ENCODE measurements at places on chromosomes 5 and 9.
A peak's percentile ranks its signal among the peaks of the same experiment; 100 is the strongest.

- DNase-seq: peak; percentile 35
Measured at GRCh38 chr5:65480306-65480865, 1.3 kb downstream of the ADAMTS6 start.

DNA sequence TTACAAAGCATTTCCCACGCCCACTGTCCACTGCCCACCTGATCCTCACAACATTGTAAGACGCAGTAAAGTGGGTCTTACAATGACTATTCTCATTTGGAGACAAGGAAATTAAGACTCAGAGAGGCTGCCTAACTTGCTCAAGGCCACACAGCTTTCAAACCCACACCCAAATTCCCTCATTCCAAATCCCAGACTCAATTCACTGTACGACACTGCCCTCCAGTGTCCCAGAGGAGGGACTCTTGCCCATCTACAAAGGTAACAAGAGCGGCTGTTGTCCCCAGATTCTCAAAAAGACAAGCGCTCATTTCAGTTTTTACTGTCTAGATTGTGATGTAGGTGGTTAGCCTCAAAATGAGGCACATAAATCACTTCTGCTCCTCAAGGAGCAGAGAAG is 184.6 kb downstream of the ACTL7B start:
- no peak for DNase-seq

- no peak for DNase-seq
Measured at GRCh38 chr9:68726489-68726888, 21.4 kb downstream of the PIP5K1B start.

DNA sequence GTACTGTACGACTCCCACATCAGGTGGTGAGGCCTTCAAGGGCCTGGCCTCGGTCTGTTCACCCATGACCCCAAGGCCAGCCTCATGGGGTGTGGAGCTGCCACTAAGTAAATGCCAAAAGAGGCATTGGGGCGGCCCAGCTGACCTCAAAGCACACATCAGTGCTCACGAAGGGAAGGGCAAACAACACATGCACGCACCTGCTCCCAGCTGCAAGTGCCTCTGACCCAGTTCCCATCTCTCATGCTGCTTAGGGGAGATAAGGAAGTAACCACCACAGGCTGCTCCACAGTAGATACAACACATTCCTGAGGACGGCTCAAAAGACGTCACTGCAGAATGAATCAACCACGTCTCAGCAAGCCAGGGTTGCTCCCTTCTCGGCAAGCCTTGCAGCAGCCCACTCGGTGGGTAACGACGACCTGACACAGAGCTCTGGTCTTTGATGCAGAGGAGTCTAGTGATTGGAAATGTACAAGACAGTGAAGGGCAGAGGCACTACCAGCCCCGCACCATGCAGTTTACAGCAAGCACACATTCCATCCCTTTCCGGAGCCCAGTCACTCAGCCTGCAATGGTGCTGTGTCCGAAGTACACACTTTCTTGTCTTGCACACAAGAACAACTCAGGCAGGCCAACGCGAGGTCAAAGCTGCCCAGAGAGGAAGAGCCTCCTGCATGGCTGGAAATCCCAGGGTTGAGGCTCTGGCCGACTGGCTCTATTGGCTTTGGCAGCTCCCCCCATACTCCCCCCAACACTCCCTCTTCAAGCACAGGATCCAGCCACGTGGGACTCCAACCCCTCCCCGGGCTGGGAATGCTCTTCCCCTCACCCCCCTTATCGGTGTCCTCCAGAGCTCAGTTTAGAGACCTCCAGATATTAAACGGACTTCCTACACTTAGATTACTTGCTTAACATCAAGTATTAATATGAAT is 31.8 kb downstream of the FABP6 start:
- DNase-seq: no peak

DNA sequence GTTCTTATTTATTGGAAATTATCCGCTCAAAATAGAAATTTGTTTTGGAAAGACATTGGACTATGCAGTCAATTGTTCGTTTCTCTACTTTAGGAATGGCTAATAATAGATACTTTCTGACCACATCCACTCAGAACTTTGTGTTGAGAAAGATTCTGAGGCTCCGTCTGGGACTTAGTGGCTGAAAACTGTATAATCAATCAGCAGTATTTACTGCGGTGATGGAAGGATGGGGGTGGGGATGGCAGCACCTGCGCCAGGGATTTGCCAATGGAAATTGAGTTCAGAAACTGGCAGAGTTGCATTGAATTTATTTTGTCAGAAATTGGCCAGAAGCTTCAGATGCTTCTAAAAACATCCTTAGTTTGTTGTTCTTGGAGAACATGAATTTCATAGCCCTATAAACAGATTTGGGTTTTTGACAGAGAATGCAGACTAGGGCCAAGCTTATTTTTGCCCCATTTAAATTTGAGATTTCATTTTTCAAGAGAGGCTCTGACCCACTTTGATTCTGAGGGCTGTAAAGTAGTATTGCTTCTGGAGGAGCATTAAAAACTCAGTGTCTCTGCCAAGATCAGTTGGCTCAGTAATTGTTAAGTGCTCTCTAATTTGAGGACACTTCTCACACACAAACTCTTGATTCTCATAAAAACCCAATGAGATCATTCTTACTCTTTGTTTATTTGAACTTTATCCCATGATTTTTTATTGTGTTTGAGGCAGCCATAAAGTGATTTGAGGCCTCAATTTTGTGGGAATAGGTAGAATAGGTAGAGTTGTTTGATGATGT is 215.1 kb downstream of the CD180 start:
- DNase-seq: no peak

DNA sequence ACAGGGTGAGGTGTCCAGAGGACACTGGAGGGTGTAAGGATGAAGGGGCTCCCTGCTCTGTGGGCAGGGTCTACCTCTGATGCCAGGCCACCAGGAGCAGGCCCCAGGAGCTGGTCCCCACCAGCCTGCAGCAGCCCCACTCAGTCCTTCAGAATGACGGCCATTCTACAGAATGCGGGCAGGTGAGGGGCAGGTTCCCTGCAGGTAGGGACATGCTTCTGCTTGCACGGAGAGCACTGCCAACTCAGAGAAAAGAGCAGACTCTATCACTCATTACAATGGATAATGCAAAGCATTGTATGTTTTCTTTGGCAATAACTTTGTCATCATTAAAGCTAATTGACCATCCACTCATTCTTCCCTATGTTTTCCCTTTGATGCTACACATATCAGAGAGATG is 39.0 kb downstream of the DDX31 start:
- DNase-seq: no peak

GRCh38 chr9:28260330-28260729 is 687.0 kb upstream of the C9orf72 start:
- DNase-seq: no peak

- DNase-seq: no peak
Measured at GRCh38 chr5:160693831-160694465, 158.1 kb downstream of the ATP10B start.

DNA sequence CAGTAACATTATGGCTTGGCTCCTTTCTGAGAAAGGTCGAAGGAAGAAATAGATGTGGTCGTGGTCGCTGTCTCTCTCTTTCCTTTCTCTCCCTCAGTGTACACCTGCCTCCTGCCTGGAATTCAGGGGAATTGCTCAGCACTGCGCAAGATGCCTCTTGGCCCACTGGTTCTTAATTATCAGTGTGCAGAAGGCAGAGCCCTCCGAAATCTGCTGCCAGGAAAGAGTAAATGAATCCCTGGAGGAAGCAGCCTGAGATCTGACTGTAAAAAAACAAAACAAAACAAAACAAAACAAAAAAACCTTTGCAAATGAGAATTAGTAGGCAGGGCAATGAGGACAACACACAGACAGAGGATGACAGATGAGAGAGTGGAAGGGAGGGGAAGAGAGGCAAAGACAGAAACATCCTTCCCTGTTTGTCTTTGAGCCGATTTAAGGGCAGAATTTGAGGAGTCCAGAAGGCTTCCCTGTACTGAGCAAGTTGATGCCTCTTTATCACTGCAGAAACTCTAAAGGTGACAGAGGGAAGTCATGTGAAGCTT is 113.8 kb upstream of the PUM3 start:
- DNase-seq: no peak

GRCh38 chr5:98933445-98934072 is 4.8 kb upstream of the CHD1 start:
- DNase-seq: no peak

DNA sequence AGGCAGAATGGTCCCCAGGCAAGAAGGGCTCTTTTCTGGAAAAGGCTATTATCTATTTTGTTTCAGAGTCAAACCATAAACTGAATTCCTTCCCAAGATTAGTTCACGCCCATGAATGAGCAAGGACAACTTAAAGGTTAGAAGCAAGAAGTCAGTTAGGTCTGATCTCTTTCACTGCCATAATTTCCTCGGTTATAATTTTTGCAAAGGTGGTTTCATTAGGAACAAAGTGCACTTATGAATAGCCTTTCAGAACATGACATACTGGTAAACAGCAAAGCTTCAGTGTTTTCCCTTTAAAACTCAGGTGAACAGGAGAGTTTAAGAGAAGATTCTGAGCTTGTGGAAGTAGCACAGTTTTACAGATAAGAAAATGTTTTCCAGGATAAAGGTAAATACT is 177.9 kb downstream of the GDNF start:
- no peak for DNase-seq

GRCh38 chr5:95191330-95191729 is 93.6 kb downstream of the MCTP1 start:
- no peak for DNase-seq

GRCh38 chr5:5905186-5905585 is 473.2 kb downstream of the MED10 start:
- no peak for DNase-seq

GRCh38 chr5:29001666-29002065 is 1963.3 kb upstream of the CDH9 start:
- no peak for DNase-seq

GRCh38 chr5:10789021-10789420 is 28.0 kb upstream of the DAP start:
- DNase-seq: no peak

GRCh38 chr5:115736004-115736689 is 80.3 kb downstream of the CDO1 start:
- DNase-seq: no peak

DNA sequence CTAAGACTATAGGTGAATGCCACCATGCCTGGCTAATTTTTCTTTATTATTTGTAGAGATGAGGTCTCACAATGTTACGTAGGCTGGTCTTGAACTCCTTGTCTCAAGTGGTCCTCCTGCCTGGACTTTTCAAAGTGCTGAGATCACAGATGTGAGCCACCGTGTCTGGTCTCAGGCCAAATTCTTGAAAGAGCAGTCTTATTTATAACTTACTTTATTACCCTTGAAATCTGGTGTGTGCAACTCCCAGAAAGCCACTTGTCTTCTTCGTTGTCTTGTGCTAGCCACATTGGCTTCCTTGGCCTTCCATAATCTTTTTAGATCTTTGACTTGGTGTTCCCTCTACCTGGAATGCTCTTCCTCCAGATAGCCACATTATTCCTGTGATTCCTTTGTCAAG is 50.1 kb downstream of the CTNNA1 start:
- DNase-seq: no peak

DNA sequence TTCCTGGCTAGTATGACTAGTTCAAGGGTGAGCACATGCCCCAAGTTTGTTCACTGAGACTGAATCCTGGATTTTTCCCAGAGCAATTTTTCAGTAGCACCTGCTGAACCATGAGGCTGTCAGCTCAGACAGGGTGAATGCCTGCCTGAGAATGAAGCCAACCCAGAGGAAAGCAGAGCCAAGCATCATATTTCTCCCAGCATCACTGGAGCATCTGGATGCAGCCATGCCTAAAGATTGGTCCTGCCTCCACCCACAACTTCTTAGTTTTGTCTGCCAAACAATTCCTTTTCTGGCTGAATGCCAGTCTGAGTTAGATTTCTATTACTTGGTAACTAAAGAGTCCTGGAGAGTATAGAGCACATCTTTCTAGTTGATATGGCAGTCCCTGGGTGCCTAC is 343.6 kb downstream of the CSNK1G3 start:
- no peak for DNase-seq

- DNase-seq: no peak
Measured at GRCh38 chr5:171606414-171607024, 179.1 kb upstream of the SMIM23 start.

DNA sequence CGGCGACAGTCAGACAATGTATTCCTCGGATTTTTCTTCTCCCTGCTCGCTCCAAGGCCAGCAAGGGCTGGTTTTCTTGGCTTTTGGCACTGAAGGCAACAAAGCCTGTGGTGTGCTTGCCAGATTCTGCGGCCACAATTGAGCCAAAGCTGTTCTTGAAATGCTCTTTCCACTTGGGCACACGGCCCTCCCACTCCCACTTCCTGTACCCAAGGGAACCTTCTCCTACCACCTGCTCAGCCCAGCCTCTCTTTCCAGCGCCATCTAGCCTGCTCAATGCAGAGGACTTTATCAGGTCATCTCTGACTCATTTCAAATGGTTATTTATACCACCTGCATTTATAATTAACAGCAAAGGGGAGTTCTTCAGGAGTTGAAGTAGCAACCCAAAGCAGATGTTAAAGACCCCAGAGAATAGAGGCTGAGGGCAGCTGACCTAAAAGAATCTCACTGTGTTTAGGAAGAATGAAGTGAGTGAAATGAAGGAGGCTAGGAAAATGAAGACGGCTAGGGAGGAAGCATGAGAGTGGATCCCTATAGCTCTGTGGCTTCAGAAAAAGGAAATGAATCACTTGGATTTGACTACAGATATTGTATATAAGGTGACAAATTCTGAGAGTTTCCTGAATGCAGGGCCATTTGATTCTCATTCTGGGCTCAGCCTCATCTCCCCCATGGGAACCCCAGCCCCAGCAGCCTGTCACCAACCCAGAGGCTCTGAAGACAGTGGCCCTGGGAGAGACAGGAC is 439.0 kb downstream of the ENC1 start:
- no peak for DNase-seq

- DNase-seq: no peak
Measured at GRCh38 chr5:75536694-75537360, 25.1 kb downstream of the POLK start.

Measured in activated CD4-positive, alpha-beta T cell treated with anti-CD3 and anti-CD28 coated beads, Interleukin-2, amount 50 U/mL, for 1 hour (primary cell).